ENCODE measurements at places on chromosomes 6 and 20. TPM values are rescaled to one million over a fixed set of nuclear protein-coding genes. Genes with fewer than 3 reads are reported as not detected.

The C6orf141 gene
- total RNA-seq, result 0.21 TPM

The C6orf47 gene
- 14.6 TPM for total RNA-seq

The KCNQ5 gene
- total RNA-seq, result 2.8 TPM

The CFAP206 gene
- not detected for total RNA-seq

The PPP1R16B gene
- total RNA-seq, result 72.4 TPM

The TPD52L2 gene
- total RNA-seq, result 54.8 TPM

The KCTD20 gene
- total RNA-seq, result 84.8 TPM
